HT1080 (cell line): ENCODE measurements at places on chromosomes 5 and 9. TPM values are rescaled to one million over a fixed set of nuclear protein-coding genes. Genes with fewer than 3 reads are reported as not detected.

Gene TICAM2
- total RNA-seq, result 2.4 and 2.7 TPM in 2 replicates

Gene TMEM232
- total RNA-seq, result 0.27 and 0.77 TPM in 2 replicates

Gene CNTLN
- 5.8 and 6.2 TPM in 2 replicates for total RNA-seq

Gene SPINK6
- 1.2 TPM in 1 of 2 replicates, not detected in the other for total RNA-seq

Gene RASGEF1C
- not detected in 2 replicates for total RNA-seq

Gene FAM78A
- total RNA-seq, result 1.3 and 2.4 TPM in 2 replicates

Gene ADGRV1
- 0.43 and 0.45 TPM in 2 replicates for total RNA-seq

Gene STING1
- 38.7 and 55.8 TPM in 2 replicates for total RNA-seq

Gene LRRC19
- not detected in 2 replicates for total RNA-seq

Gene CTSL
- total RNA-seq, result 121 and 134 TPM in 2 replicates

Gene TEK
- total RNA-seq, result 0.26 and 0.33 TPM in 2 replicates

Gene SPATA31C1
- not detected in 2 replicates for total RNA-seq

DNA sequence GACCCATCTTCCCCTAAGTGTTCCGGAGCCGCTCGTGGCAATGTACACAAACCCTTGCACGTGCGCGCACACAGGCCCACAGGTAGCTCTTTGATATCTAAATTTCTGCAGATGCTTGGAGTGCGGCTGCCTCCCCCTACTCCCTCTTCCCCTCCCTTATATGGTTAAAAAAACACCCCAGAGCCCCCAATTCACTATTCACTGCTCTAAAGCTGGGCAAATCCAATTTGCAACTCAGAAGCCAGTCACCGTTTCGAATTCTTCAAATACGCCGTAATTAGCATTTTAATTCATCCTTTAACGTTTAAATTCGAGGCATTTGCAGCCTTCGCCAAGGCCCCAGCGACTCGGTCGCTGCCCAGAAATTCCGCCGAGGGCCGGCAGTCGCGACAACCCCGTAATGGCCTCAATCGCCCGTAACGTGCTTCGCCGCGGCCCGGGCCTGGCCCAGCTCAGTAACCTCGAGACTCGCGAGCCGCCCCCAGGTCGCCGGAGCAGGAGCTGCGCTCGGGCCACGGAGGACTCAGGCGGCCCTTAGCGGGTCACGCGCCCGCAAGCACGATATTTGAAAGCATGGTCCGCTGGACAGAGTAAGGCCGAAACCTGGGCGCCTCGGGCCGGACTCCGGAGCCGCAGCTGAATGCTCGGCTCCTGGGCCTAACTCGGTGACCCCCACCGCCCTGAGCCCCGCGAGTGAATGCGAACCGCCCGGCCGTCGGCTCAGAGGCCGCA lies 1.3 kb downstream of the IRX2 start:
- DNase-seq, result no peak

GRCh38 chr5:69364414-69364813 lies 4.9 kb downstream of the AK6 start:
- no peak for DNase-seq

DNA sequence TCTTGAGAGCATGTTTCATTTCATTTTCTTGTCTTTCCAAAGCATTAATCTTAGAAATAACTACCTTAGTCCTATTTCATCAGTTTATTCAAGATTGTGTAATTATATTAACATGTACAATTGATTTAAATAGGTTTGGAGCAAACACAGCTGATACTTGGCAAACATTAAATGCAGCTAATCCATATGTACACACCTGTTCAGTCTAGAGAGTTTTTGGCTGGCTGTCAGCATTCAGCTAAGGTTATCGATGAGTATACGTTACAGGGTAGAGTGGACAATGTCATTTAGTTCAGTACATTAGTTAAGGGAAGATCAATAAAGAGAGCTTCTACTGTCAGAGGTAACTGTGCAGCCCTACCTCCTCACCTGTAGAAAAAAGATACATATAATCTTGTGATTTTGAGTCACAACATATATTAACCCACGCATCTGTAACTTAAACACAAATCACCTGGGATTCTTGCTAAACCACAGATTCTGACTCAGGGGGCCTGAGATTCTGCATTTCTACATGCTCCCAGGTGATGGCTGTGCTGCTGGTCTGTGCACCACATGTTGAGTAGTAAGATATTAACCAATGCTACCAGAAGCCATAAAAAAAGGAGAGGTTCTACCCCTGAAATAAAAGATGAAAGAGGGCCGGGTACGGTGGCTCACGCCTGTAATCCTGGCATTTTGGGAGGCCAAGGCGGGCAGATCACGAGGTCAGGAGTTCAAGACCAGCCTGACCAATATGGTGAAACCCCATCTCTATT lies 34.1 kb upstream of the PCA3 start:
- DNase-seq, result no peak

DNA sequence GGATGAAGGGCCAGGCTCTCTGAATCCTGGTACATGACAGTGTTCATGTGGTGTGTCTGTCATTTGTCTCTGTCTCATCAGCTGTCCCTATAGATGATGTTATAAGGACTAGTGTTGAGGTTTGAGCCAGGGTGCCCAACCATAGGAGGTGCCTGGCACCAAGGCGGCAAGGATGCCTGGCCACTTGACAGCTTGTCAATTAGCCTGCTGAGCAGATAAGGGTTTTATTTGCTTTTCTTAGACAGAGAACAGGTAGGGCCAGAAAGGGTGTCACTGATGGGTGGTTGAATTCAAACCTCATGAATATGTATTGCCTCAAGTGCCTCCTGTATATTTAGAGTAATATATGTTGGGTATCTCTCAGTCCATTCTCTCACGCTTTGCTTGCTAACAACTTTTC lies 30.1 kb upstream of the AUH start:
- no peak for DNase-seq

DNA sequence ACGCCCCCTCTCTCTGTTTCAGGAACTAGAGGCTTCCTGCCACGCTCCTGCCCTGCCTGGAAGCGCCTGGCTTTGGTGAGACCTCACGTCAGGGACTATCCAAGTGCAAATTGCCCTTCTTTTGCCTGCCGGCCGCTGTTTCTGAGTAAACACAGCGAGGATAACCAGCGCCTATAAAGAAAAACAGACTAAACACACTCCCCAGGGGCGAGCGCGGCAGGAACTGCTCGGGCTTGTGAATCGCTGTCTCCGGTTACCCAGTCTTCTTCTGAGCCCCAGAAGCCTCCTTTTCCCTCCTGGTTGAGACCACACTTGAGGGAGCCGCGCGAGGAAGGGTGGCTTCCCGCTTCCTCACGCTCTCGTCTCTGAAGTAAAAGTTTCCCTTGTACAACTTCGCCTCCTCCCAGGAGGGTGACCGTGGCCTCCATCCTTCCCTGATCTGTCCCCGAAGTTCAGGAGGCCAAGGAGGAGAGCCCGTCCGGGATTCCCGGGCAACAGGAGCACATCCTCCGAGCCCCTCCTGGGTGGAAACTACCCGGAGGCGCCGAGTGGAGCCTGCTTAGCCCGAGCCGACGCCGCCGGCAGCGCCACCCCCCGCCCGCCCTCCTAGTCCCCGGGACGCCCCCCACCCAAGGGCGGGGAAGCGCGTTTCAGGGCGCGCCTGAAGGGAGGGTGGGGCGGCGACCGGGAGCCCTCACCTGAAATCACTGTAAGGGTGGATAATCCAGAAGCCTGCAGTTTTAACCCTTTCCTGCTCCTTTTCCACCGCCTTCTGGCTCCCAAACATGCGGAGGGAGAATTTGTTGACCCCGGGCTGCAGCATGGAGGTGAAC lies 993 bp downstream of the HCN1 start:
- no peak for DNase-seq

- peak; percentile 88 for DNase-seq
These were observed 8.5 kb upstream of the NFIB start for GRCh38 chr9:14322211-14323082.

- no peak for DNase-seq
These were observed 81.1 kb upstream of the RPS23 start for GRCh38 chr5:82359272-82359671.

GRCh38 chr5:68253624-68254585 lies 38.3 kb downstream of the PIK3R1 start:
- DNase-seq, result no peak

GRCh38 chr5:172085738-172086137 lies 79.3 kb upstream of the FBXW11 start:
- DNase-seq, result no peak

- no peak for DNase-seq
These were observed 21.4 kb downstream of the AGXT2 start for GRCh38 chr5:35026280-35026840.

DNA sequence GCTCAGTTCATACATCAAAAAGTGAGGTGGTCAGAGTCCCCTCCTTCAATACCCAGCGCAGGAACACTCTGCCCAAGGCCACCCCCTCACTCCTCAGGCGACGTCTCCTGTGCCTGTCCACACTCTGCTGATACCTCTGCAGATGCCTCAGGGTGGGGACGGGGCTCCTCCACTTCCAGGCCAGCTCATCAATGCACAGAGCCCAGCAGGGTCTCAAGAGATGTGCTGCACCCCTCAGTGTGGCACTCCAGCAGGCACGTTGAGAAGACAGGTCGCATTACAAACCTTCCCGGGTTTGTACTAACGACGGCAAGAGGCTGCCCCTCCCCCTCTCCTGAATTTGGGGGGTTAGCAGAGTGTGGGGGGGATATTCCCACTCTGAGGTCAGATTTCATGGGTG lies 128.5 kb downstream of the ZNF354C start:
- DNase-seq, result no peak

DNA sequence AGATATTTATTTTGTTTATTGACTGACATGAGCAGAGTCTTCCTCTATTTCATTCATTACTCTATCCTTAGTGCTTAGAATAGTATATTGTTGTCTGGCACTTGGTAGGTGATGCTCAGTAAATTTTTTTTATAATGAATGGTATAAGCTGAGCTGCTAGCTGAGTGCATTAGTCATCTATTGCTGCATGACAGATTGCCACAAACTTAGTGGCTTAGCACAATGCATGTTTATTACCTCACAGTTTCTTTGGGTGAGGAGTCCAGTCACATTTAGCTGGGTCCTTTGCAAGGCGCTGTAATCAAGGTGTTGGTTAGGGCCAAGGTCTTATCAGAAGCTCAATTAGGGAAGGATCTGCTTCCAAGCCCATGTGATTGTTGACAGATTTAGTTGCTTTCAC lies 23.1 kb downstream of the SMAD5 start:
- DNase-seq, result peak; percentile 32

- DNase-seq, result no peak
These were observed 32.6 kb downstream of the TTLL11 start for GRCh38 chr9:122060481-122060880.

- no peak for DNase-seq
These were observed 203.6 kb downstream of the CAAP1 start for GRCh38 chr9:26689041-26689440.

- DNase-seq, result no peak
These were observed 41.4 kb downstream of the PAM start for GRCh38 chr5:102796498-102796897.

- no peak for DNase-seq
These were observed 63.8 kb downstream of the ATP10B start for GRCh38 chr5:160788102-160788660.

GRCh38 chr5:172672681-172673080 lies 31.6 kb downstream of the NEURL1B start:
- no peak for DNase-seq

DNA sequence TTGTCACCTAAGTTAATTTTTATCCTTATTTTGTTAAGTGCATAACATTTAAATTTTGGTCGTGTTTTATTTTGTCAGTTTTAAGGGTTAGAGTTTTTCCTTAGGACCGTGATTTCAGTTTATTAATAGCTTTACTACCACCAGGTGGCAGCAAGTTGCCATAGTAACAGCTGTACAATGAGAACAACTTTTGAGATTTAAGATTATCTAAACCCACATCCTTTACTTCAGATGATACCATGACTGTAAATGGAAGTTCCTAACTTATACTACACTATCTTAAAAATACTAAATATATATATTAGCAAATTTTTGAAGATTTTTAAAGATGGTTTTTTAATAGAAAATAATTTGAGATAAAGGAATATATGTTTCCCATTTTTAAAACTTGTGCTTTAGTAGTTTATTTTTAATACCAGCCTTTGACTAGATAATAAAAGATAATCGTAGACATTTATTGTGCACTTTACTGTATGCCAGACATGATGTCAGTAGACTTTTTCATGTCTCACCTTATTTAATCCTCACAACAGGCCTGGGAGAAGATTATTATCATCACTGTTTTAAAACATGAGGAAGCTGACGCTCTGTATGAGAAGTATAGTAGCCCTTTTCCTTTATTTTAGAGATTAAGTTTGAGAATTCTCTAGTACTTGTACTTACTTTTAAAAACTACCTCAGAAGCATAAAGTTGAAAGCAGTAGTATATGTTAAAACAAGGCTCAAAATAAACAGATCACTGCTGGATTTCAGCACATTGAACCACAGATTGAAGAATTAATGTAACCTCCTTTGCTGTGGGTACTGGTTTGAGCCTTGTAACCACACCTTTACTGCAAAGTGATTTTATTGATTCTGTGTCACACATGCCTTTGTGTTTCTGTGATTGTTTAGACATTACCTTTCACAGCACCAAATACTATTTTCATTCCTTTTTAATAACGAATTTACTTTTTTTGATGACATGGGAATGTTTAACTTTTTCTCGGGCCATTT lies 27.5 kb downstream of the SREK1 start:
- peak; percentile 47 for DNase-seq

DNA sequence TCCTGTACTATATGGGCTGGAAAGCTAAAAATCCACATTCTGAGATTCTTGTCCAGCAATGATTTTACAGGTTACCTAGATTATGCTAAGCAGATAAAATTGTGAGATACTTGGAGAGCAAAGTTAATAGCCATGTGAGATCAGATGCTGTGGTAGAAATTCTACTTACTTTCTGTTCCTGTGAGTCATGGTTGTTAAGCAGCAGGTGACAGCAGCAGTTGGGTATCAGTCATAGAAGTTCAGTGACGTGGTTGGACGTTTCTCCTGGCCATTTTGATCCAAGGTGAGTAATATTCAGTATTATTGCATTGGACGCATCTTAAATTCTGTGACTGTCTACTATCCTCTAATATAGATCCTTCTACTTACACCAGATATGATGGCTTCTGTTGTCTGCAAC lies 524.5 kb downstream of the TMEM38B start:
- DNase-seq, result peak; percentile 67

DNA sequence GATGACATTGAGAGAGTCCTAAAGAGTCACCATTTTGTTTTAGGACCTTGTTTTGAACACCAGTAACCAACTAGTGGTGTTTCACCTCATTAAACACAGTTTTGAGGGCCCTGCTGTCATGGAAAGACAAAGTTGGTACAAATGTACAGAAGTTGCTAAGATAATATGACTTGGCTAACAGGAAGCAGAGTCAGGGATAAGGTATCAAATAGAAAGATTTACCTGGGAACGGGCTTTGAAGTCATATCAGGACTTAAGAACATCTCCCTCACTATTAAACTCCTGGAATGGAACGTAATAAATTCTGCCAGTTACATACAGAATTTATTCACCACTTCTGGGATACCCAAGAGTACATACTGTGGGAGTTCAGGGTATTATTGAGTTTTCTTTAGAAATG lies 115.6 kb downstream of the SNCAIP start:
- DNase-seq, result no peak

GRCh38 chr9:134811673-134812342 lies 68.8 kb upstream of the FCN2 start:
- DNase-seq, result peak; percentile 75

GRCh38 chr9:6079386-6079785 lies 64.0 kb upstream of the RANBP6 start:
- no peak for DNase-seq

GRCh38 chr9:91647371-91647770 lies 223.7 kb upstream of the NFIL3 start:
- DNase-seq, result no peak
